ENCODE measurements at places on chromosomes 6 and 20.

- DNase-seq, result no peak
Observed at GRCh38 chr20:9981829-9982228, 53.0 kb upstream of the ANKEF1 start.

GRCh38 chr20:62721511-62722370, 13.1 kb downstream of the NTSR1 start:
- no peak for DNase-seq

DNA sequence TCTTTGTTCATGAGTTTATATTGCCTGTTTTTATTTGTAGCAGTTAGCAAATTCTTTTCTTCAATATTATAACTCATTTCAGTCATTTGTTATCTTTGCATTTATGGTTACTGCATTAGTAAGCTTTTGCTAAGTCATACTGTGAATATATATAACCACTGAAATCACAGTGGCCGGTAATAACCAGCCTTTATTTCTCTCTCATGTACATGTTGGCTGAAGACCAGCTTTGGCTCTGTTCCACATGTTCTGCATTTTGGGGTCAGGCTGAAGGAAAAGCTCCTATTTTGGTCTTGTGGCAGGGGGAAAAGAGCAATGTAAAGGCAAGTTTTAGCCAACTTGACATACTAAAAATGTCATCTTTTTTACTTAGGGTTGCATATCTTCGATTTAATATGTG, 276.3 kb downstream of the BCKDHB start:
- no peak for DNase-seq

DNA sequence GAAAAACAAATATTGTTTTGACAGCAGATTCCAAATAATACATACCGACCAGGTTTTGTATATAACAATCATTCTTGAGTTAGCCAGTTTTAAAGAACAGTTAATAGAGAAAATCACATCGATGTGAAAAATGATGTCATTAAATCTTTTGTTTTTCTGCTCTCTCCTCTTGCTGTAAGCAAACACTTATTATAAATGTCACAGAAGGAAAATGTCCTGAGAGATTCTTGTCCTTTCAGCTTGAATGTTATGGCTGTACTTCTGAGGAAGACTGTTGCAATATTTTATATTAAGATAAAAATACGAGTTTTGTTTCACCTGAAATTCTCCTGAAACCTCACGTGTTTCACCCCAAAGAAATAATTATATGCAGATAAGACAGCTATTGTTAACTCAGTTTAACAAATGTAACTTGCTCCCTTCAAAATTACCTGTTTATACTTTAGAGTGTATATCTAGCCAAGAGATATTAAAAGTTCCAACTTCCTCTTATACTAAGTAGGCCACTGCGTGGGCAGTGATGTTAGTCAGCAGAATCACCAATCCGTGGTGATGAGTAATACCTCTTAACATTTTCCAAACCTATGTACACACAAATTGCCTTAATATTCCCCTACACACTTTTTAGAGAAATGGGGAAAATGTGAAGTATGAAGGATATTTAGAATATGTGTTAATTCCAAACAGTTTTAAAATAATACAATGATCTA, 1111.4 kb upstream of the CITED2 start:
- no peak for DNase-seq

DNA sequence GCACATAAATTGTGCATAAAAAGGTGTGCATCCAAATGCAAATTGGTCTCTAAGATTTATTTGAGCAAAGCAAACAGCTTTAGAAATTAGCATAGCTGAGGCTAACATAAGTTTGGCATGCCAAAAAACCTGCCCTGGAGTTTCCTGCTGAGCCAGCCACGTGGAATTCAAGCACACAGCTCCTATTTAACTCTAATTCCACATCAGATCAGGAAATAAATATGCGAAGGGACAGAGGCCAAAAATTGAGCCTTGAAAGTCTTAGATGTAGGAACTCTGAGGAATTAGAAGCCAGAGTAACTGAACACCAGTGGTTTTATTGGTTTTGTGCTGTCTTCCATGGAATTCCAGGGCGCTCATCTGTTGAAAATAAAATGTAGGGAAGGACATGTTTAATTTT, 19.6 kb downstream of the SOBP start:
- DNase-seq, result no peak

DNA sequence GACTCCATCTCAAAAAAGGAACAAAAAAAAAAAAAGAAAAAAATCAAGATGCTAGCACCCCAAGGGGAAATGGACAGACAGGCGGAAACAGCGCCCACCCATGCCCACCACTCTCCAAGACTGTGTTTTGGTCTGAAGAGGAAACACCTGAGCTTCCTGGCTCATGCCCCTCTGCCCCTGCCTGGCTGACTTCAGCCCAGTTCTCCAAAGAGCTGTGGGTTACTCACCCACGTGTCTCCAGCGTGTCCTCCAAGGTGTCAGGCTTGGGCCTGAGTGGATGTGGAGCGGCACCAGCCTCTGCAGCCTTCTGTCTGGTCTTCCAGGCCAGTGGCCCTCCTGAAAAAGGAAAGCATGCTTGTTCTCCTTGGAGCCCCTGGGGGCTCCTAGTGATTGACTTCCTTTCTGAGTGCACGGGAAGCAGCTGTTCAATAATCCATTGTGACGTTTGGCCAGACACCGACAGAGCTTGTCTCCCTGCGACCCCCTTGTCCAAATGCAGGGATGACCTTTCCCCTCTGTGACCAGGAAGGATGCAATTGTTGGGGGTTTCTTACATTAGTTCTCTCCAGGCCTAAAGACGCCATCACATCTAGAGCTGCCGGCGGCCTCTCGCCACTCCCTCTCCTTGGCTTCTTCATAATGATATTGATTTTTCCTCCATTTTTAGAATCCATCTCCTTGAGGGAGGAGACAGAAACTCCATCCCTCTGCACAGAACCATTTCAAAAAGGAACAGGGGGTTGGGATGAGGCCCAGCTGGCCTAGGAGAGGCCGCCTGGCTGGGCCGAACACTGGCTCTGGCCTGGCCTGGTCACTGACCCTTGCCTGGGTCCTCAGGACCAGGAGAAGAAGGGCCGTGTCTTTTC, 58.4 kb downstream of the ADNP start:
- DNase-seq, result no peak

- DNase-seq, result no peak
Observed at GRCh38 chr20:44002861-44003260, 88.2 kb downstream of the TOX2 start.

DNA sequence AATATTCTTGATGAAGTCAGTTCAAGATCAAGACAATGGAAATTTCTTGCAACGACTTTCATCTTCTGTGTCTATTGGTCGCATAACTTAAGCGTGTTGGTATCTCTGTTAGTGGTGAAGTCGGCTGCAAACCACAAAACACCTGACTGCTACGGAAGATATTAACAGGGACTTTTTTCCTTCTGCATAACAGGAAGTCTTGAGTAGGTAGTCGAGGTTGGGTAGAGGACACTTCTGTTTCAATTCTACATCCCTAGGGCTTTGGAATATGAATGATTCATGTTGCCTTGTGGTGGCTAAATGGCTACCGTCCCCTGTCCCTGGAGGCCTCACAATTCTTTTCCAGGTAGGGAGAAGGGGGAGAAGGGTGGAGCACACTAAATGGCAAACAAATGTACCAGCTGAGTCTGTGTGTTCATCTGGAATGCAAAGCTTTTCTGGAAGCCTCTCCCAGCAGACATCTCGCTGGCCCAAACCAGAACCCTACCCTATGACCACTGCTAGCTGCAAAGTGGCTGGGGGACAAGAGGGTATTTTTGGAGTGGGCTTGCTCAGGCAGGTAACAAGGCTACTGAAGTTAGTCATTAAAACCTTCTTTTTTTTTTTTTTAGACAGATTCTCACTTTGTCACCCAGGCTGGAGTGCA, 34.6 kb upstream of the NKX2-2 start:
- DNase-seq, result no peak

GRCh38 chr6:36101691-36102090, 28.6 kb upstream of the MAPK13 start:
- no peak for DNase-seq

DNA sequence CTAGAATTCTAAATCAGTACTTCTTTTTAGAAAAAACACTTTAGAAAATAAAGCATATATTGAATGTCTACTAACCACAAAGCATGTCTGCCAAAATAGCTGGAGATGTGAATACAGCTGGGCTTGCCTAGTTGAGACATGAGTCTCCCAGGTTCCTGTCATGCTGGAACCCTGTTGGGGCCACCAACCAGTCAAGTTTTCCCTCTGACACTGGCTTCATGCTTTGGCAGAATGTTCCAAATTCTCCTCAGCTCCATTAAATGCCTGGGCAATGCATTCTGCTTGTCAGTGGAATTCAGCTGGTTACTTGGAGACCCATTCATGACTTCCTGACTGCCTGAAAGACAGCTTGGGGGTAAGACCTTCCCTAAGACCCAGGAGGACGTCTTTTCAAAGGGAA, 87.2 kb downstream of the PRND start:
- DNase-seq, result no peak

DNA sequence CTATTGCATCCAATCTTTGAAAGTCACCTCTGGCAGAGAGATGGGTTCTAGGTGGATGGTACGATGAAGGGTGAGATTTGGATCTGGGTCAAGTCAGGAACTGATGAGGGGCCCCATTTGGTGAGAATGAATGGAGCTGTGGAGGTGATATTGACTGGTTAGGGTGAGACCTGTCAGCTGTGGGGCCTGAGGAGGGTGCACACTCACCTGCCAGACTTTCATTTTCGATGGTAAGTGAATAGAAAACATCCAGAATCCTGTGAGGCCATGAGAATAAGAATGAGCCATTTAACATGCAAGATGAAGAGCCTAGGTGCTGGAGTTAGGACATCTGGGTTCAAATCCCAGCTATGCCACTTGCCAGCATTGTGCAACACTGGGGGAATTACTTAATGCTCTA, 6.8 kb downstream of the SUN5 start:
- no peak for DNase-seq

- DNase-seq, result no peak
Observed at GRCh38 chr6:41672816-41673703, 34.8 kb downstream of the MDFI start.

DNA sequence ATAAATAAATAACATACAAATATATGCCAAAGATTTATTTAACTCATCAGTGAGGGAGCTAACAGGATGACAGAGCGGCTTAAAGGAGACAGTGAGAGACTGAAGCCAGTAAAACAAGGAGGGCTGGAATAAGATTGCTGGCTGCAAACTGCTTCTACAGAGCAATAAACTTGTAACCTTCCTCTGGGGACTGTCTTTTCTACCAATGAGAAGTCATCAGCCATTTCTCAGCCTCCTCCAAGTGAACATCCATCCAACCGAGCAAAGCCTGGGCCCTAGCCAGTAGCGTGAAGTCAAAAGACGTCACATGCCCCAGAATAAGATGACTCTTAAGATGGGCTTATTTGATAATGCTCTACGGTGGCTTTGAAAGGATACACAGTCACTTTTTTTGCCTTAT, 42.5 kb downstream of the CPXM1 start:
- no peak for DNase-seq

- no peak for DNase-seq
Observed at GRCh38 chr20:58038123-58038654, 190.3 kb downstream of the ANKRD60 start.

DNA sequence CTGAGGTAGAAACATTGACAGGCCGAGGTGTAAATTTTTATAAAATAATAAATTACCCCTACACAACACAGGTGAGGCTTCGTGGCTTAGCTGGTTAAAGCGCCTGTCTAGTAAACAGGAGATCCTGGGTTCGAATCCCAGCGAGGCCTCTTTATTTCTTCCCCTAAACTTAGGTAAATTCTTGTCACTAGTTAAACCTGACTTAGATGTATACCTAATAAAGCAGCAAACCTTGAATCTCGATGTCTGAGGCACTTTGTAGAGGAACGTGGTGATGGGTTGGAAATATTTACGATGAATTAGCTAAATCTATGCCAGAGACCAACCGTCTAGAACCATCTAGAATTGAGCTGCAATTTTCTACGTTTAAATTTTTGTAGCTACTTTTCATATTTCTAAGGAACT, 185.6 kb downstream of the OR2B2 start:
- no peak for DNase-seq

GRCh38 chr6:168217216-168217879, 102.2 kb downstream of the DACT2 start:
- DNase-seq, result no peak

DNA sequence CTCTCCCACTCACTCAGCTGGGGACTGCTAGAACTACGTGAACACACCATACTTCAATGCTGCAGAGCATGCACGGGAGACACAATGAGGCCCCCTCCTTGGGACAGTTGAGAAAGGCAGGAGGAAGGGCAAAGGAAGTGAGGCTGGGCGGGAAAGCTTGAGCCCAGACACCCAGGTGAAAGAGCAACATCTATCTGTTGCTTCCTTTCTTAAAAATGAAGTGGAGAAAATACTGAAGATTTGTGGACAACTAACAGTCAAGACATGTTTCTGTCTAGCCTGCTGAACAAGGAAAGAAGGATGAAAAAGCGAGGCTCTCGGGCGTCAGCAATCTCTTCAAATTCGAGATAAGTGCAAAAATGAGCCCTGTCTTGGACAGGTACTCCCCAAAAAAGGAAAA, 3.0 kb upstream of the NNAT start:
- no peak for DNase-seq

DNA sequence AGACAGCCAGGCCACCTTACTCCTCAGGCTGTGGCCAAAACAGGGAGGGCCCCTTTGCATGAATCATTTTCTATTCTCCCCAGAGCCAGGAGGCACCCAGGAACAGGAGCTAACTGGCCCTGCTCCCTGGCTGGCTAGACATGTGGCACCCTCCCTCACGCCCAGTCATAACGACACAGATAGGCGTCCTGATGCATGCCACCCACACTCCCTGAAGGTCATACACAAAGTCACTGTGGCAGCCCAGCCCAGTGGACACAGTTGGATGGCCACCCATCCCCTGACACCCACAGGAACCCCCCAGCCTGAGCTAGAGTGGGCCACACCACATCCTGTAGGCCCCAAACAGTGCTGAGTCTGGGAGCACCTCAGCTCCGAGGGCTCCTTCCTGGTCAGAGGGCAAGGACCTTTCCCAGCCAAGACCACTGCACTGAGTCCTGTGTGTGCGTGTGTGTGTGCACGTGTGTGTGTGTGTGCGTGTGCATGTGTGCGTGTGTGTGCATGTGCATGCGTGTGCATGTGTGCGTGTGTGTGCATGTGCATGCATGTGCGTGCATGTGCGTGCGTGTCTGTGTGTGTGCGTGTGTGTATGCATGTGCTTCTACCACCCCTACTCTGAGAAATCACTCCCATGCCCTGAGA, 21.6 kb downstream of the TFEB start:
- no peak for DNase-seq

DNA sequence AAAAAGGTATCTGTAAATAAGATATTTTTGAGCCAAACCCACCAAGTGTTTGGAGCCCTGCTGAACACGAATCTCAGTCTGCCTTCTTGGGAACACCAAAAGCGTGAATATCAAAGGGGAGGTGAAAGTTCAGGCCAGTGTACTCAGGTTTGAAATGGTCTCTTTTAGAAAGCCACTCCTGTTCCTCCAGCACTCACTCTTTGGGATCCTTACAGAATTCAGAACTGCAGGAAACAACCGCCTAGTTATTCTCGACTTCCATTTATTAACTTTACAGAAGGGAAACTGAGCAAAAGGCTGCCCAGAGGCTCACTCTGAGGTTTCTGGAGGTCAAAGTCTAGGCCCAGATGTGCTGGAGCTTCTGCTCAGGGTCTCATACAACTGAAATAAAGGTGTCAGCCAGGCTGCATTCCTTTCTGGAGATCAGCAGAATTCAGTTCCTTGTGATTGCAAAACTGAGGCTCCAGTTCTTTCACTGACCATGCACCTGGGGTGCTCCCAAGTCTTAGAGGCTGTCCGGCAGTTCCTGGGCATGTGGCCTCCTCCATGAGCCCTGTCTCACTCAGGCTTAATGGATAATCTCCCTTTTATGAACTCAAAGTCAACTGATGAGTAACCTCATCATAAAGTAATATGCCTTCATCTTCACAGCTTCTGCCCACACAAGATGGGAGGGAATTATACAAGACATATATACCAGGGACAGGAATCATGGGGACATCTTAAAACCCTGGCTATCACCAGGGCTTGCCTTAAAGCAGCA, 65.5 kb upstream of the TNFAIP3 start:
- DNase-seq, result no peak

Data from progenitor cell of endocrine pancreas (in vitro differentiated cells).